ENCODE measurements at places on chromosomes 7 and 10.

GRCh38 chr10:124996127-124996853, 54.4 kb downstream of the ZRANB1 start:
- DNase-seq: no peak

DNA sequence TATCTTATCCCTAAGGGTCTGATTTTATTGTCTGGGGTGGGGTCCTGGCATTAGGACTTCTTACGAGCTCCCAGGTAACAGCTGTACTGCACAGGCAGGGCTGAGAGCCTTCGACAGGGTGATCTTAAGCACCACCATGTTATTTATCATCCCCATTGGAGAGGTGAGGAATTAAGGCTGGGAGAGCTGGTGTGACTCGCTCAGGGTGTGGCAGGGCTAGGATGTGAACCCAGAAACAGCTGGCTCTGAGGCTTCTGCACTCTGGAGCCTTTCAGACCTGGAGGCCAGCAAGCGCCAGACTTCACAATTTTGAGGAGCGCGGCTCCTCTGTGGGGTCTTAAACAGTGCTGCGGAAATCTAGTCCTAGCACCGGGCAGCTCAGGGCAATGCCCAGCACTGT, 27.4 kb upstream of the NDST2 start:
- no peak for DNase-seq

GRCh38 chr10:30270247-30270646, 78.8 kb downstream of the MTPAP start:
- DNase-seq: no peak

- DNase-seq: no peak
Observed at GRCh38 chr7:151595702-151596350, 76.1 kb upstream of the RHEB start.

GRCh38 chr7:151114151-151115090, 28.1 kb downstream of the AGAP3 start:
- DNase-seq: no peak

- no peak for DNase-seq
Observed at GRCh38 chr7:148723166-148723559, 24.5 kb downstream of the CUL1 start.

GRCh38 chr7:13989126-13989948, at the start of gene ETV1:
ETV1 (minus strand) TSS chr7:13989666; CDS start chr7:13989052, 614 bp downstream.
- DNase-seq: no peak

- DNase-seq: no peak
Observed at GRCh38 chr7:158460665-158461064, 127.0 kb downstream of the PTPRN2 start.

GRCh38 chr7:104296266-104296665, 32.1 kb upstream of the LHFPL3 start:
- no peak for DNase-seq

DNA sequence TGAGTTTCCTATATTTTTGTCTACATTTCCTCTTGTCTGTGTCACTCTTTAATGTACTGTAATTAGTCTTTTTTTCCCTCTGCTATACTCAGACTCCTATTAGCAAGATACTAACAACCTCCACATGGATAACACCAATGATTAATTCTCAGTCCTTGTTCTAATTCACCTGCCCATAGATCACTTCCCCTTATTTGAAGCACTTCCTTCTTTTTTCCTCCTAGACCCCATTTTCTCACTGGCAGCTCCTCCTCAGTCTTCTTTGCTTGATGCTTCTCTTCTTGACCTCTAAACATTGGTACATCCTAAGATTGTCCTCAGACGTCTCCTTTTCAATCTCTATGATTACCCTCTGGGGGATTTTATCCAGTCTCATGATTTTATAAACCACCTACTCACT, 98.2 kb upstream of the IMMP2L start:
- no peak for DNase-seq
